ENCODE measurements at places on chromosomes 11 and 22.

- DNase-seq, result no peak
Measured at GRCh38 chr11:13465909-13466371, 2.9 kb upstream of the BTBD10 start.

- DNase-seq, result no peak
Measured at GRCh38 chr11:118673361-118674081, 5.9 kb downstream of the TREH start.

- DNase-seq, result no peak
Measured at GRCh38 chr11:12767027-12767426, 92.8 kb downstream of the TEAD1 start.

DNA sequence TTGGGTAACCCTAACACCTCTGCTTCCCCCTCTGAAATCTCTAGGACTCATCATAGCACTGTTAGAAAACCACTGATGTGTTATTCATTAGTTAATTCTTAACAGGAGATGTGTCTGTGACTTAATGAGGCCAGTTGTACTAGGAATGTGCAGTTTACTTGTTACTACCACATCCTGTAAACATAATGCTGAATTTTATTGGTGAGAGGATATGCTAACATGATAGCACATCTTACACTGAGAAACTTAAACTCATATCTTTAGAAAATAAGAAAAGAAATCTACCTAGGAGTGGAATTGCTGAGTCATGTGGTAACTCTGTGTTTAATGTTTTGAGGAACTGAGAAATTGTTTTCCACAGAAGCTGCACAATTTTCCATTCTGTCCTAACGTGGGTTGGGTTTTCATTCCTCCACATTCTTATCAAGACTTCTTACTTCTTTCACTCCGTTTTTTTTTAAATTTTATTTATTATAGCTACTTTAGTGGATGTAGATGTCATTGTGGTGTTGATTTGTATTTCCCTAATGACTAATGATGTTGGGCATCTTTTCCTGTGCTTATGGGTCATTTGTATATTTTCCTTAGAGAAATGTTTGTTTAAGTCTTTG is 33.7 kb downstream of the RNF121 start:
- DNase-seq, result no peak

- DNase-seq, result no peak
Measured at GRCh38 chr11:29282088-29282487, 734.7 kb downstream of the KCNA4 start.

DNA sequence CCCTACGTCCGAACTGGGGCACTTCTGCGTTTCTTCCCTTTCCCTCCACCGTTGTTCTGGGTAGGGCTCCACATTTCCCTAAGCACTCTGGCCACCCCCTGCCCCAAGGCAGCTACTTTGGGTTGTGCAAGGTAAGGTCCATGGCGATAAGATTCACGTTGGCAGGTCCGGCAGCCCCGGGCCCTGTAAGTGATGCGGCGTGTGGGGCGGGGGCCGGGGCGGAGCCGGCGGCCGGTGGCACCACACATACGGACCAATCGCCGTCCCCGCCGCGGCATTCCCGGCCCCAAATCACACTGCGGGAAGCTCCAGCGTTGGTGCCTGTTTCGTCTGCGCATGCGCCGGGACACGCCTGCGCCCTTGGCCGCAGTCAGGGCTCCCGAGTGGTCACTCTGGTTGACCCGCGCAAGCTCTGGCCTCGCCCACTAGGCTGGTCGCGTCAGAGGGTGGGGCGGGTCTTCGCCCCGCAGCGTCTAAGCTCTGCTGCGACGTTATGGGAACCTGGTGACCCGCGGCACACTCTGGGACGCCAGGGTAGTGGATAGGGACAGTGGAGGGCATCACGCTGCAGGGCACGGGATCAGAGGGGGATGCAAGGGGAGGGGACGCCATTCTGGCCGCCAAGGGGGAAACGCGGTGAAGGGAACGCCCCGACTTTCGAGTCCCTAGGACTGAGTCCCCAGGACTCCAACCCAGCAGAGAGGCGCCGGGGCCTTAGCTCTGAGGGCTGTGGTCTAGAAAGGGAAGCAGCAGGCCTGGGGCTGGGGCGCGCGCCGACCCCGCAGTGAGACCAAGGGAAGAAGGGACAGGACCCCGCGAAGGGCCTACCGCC is 1.6 kb downstream of the FADS1 start:
- DNase-seq, result peak; percentile 48

DNA sequence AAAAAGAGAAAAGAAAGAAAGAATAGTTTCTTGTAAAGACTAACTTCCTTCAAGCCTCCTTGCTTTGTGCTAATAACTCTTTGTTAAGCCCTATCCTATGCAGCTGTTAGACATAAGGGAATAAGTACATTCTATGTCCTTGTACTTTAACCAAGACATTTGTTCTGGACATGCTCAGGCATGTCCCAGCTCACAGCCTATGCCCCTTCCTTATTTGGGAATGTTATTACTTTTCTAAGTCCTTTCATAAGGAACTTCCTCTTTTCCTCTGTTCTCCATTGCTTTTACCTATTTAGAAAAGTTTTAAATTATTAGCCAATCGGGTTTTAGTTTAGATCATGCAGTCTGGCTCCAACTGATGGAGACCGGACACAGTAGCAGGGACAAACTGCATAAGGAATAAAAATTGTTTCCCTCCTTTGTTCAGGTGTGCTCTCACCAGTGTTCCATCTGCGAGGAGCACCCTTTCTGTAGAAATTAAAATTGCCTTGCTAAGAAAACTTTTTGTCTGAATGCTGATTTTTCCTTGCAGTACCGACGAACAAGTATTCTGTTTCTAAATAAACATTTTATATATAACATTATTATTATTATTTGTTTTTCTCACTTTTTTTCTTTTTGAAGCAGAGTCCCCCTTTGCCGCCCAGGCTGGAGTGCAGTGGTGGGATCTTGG is 21.6 kb upstream of the SPINDOC start:
- DNase-seq, result no peak

DNA sequence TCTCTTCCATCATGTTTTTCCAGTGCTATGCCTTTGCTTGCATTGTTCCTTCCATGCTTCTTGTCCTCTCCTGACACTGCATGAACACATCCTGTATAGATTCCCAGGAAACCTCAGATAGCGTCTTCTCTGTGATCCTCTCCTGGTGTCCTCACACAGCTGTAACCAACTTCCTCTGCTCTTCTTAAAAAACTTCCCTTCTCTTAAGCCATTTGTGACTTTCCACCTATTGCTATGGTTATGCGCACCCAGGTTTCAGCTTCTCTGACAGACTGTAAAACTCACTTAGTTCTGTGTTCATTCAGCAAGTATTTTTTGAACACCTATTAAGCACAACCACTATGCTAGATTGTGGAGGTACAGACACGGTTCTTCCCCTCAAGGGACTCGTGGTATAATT is 5.1 kb upstream of the APLP2 start:
- no peak for DNase-seq

DNA sequence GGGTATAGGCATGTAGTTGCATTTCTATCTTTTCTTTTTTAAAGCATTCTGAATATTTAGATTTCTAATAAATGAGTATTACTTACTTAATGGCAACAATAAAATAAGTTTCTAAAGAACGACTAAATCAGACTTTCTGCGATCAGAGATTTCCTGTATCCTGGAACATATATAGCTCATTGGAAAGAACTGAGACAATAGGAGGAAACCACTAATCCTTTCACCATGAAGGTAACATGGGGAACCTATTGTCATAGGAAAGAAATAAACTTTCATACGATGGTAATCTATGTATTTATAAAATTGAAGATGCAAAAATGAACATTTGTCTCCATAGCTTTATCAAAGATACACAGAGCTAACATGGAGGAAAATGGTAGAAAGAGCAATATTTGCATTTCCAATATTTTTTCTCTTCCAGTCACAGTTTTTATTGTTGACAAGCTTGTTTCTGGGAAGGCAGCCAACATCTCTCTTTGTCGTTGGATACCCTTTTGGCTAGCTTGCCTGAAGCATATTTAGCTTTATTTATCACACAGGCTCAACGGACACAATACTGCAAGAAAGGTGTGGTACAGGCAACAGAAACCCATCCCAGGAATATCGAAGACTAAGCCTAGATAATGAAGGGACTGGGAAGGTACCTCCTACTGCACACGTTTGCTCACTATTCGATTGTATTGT is 293.3 kb upstream of the MPPED2 start:
- no peak for DNase-seq

GRCh38 chr11:65434057-65434666 is 11.6 kb downstream of the NEAT1 start:
- no peak for DNase-seq

- DNase-seq, result no peak
Measured at GRCh38 chr11:35045236-35045820, 93.6 kb upstream of the CD44 start.

GRCh38 chr22:37686002-37686982 is at the start of gene NOL12:
Gene NOL12, plus strand, starts transcription at chr22:37686343. Its CDS starts 50 bp downstream, at chr22:37686393.
- no peak for DNase-seq

- DNase-seq, result no peak
Measured at GRCh38 chr11:110447343-110447742, 17.6 kb downstream of the FDX1 start.

- DNase-seq, result no peak
Measured at GRCh38 chr11:3014057-3014938, 22.2 kb upstream of the NAP1L4 start.

DNA sequence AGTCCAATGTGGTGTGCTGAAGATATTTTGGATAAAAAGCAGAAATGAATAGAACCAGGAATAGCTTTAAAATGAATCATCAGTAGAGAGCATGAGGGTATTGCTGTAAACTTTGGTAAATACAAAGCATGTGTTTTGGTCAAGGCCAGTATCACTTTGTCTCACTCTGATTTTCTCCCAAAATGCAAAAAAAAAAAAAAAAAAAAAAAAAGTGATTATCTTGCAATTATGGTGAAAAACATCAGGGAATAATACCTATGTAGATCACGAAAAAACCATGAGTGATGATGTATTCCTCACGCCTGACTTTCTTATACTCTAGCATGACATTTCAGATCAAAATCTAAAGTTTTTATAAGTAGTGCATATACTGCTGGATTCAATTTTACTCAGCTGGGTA is 897.9 kb upstream of the FAT3 start:
- no peak for DNase-seq

- DNase-seq, result no peak
Measured at GRCh38 chr11:44576656-44577055, 11.2 kb downstream of the CD82 start.

- no peak for DNase-seq
Measured at GRCh38 chr11:33412241-33412640, 155.1 kb downstream of the HIPK3 start.

- DNase-seq, result no peak
Measured at GRCh38 chr22:43887391-43887790, 4.4 kb downstream of the PNPLA5 start.

DNA sequence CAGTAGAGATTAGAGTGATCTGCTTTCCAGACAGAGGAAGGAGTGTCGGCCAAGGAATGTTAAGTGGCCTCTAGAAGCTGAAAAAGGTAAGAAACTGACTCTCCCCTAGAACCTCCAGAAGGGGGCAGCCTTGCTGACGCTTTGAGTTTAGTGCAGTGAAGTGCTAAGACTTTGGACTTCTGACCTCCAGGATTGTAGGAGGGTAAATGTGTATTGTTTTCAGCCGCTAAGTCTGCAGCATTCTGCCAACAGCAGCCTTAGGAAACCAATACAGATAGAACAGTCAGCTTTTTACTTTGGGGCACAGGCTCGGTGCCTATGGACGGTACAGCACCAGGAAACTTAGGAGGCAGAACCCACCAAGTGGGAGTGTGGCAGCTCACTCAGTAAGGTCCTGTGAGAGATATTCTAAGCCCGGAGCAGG is 3.6 kb upstream of the TBC1D22A start:
- DNase-seq, result no peak

DNA sequence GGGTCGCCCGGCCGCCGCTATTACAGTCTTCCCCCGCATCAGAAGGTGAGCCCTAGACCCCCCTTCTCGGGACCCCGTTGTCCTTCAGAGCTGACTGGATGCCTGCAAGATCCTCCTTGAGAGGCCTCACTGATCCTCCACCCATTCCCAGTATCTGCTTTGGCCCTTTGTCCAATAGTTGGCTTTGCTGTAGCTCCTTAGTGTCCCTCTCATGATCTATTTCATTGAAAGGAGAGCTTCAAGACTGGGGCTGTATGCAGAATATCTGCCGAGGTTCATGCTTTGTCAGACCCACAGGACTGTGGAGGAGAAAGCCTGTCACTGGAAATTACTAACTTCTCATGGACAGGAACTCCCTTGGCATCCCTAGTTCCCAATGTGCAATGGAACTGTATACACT is 499 bp downstream of the DLAT start:
- DNase-seq, result no peak

DNA sequence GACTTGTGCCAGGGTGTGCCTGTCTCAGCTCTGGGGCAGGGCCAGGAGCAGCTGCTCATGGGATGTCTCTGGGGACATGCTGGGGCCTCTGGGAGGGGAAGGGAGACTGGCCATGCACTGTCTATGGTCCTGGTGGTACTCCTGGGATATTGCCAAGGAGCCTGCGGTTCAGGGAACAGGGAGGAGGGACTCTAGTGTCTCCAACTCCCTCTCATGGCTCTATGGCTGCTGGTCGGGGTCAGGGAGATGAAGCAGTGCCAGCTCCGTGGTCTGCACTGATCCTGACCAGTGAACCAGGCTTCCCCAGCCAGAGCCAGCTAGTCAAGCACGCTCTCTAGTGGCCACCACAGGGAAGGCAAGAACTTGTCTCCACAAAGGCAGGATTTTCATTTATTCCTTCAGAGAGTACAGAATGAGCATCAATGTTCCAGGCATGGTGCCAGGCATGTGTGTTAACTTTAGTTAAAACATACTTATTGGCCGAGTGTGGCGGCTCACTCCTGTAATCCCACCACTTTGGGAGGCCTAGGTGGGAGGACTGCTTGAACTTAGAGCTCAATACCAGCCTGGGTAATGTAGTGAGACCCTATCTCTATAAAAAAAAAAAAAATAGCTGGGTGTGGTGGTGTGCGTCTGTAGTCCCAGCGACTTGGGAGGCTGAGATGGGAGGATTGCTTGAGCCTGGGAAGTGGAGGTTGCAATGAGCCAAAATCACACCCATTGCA is 2.5 kb upstream of the BEST1 start:
- DNase-seq, result peak; percentile 31

- no peak for DNase-seq
Measured at GRCh38 chr11:133955945-133956421, 785 bp downstream of the IGSF9B start.

GRCh38 chr22:31477329-31477728 is 12.3 kb downstream of the EIF4ENIF1 start:
- no peak for DNase-seq

DNA sequence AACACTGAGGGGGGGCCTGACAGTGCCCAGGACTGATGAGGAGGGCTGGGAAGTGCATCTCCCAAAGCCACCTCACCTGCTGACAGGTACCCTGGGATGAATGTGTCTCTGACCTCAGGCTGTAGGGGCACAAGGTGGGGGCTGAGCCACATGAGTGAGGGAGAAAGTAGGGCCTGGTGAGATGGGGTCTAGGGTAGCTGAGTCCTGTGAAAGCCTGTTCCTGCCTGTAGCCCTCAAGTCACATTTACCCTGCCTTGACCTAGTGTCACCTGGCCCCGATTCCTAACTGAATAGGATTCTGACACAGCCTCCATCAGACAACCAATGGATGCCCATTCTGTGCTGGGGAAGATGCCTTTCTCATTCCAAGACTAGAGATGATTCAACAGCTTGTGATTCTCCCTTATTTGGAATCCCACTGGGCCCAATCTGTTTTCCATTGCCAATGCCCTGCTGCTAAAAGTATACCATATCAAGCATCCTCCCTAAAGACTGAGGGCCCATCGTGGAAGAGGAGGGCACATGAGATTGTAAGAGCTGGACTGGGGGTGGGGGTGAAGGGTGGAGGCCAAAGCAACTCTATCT is 11.1 kb upstream of the RFPL1 start:
- no peak for DNase-seq

- no peak for DNase-seq
Measured at GRCh38 chr11:119835753-119836152, 106.8 kb upstream of the NECTIN1 start.

GRCh38 chr11:87290304-87290922 is 252.7 kb downstream of the TMEM135 start:
- DNase-seq, result peak; percentile 52

Data from NCI-H1436 treated with DMSO at 0.1 percent for 48 hours (cell line).